HTR-8/SVneo (cell line): ENCODE measurements at places on chromosomes 5 and 9.

DNA sequence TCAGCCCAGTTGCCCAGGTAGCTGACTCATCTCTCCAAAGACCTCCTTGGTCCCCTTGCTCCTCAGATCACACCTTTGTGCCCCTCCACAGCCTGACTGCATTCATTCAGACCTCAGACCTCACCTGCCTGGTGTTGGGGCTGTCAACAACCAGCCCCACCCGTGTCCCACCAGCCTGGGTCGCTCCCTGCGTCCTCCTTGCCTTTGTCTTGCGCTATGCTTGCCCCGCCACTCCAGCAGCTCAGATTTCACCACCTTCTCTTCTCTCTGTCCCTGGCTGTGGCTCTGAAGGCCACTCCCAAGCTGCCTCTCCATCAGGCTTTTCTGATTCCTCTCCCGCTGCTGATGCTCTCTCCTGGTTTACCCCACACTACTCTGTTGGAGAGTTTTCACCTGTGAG lies 103.5 kb downstream of the MVB12B start:
- DNase-seq = no peak

DNA sequence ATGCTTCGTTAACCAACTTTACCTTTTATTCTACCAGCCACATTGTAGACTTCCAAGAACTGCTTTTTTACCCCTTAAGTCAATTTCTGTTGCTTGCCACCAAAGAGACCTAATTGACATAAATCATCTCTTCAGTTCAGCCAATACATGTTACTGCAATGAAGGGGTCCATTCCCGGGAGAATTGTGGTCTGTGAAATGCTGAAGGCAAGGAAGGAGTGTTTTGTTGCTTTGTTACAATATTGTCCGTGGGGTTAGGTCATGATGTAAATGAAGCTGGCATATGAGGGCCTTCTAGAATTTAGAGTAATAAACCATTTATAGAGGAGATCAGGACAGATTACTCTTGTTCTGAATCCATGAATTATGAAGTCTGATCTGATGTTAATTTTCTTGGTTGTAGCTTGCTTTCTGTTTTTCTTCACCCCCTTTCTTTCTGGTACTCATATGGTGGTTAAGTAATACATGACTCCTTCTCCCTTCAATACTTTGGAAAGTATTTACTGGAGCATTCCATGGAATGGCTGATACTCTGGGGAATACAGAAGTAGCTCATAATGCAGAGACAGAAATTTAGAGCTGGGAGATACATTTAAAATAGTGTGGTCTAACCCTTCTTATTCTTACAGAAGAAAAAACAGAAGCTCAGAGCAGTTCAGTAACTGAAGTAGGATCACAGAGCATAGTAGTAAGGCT lies 297.0 kb upstream of the CLINT1 start:
- no peak for DNase-seq

DNA sequence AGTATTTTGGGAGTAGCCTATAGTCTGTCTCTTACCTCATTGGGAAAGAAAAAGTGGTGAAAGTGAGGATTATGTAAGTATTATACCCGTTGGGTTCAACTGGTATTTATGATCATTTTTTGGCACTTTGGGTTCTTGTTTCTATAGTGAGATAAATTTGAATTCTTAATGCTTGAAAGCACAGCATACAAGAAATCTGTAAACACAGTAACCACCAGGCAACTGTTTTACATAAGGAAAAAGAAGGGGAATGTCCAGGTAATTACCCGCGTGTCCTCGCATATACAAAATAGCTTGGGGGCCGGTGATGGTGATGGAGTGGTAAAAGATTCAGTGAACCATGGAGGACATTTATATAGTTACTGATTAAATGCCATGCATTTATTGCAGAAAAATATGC lies 60.5 kb downstream of the BASP1 start:
- no peak for DNase-seq

DNA sequence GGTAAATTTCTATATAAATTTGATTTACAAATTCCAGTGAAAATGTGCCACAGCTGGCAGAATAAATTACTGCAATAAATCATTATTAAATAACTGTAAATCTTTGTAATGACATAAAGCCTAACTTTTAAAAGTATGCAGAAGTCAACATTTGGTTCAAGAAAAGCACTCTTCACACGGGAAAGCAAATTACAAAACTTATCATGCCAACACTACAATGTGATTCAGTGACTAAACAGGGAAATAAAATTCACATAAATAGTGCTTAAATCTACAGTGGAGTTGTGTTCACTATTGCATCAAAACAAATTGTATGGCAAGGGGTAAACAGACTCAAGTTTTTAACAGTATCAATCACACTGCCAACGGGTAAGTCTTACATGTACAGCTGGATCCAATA lies 117.2 kb downstream of the BNC2 start:
- DNase-seq = no peak

- DNase-seq = no peak
Measured at GRCh38 chr5:109485030-109485429, 75.3 kb upstream of the PJA2 start.

- DNase-seq = no peak
Measured at GRCh38 chr5:127061956-127062355, 11.3 kb downstream of the C5orf63 start.

GRCh38 chr5:14405706-14406553 lies 175.7 kb upstream of the OTULINL start:
- no peak for DNase-seq

DNA sequence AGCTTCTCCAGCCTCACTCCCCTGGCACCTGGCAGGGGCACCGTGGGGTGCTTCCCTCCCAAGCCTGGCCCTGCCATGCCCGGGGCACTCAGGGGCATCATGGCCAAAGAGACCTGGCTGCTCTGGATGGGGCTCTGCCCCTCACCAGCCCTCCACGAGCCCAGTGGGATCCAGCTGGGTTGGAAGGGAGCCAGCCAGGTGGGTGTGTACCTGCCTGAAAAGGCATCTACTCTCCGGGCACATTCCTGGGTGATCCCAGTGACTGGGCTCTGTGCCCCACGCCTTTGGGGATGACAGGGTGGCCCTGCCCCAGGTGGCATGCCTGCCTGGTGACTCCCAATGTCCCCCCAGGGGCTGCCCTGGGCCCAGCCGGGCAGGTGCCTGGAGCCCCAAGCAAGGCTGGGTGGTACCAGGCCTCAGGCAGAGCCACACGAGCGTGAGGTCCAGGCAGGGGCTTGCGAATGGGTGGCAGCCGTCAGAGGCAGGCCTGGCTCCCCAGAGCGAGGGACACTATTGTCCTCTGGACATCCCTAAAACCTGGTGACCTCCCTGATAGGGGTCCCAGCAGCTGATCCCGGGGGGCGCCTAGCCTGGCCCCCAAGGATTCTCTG lies 777 bp downstream of the GPSM1 start:
- DNase-seq = no peak

DNA sequence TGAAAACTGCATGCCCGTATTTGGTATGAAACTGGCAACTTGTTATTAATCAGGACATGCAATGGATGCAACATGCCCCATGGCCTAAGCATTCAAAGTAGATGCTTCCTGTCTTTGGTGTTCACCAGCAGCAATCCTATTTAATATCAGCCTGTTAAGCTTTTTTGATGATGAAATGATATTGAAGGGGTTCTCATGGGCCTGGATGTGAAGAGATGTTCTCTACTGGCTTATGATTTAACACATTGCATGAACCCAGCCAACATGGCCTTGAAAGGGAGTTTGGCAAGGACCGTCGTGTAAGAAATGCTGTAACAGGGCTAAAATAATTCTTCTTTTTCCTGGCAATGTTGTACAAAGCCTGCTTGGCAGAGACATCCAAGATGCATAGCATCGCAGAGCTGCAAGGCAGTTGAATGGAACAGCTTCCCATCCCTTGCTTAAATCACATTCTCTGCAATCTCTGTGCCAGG lies 111.2 kb downstream of the SMARCA2 start:
- DNase-seq = no peak

GRCh38 chr9:117682955-117683710 lies 21.1 kb upstream of the TLR4 start:
- no peak for DNase-seq

GRCh38 chr9:128383007-128383753 lies 12.0 kb downstream of the URM1 start:
- DNase-seq = no peak

- DNase-seq = no peak
Measured at GRCh38 chr9:16543686-16544085, 326.8 kb downstream of the BNC2 start.

DNA sequence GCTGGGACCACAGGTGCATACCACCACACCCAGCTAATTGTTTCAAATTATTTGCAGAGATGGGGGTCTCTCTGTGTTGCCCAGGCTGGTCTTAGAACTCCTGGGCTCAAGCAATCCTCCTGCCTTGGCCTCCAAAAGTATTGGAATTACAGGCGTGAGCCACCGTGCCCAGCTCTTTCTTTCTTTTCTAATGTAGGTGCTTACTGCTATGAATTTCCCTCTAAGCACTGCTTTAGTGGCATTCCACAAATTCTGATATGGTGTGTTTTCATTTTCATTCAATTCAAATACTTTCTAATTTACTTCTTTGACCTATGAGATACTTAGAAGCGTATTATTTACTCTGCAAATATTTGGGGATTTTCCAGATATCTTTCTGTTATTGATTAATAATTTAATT lies 14.9 kb downstream of the HMGXB3 start:
- no peak for DNase-seq

- peak; percentile 50 for DNase-seq
Measured at GRCh38 chr9:115672477-115673316, 480.9 kb upstream of the PAPPA start.

GRCh38 chr5:50767588-50767987 lies 101.2 kb downstream of the PARP8 start:
- DNase-seq = no peak

- DNase-seq = no peak
Measured at GRCh38 chr9:70883056-70883455, 238.4 kb downstream of the TRPM3 start.

- DNase-seq = no peak
Measured at GRCh38 chr5:101717721-101718120, 578.4 kb downstream of the SLCO4C1 start.

DNA sequence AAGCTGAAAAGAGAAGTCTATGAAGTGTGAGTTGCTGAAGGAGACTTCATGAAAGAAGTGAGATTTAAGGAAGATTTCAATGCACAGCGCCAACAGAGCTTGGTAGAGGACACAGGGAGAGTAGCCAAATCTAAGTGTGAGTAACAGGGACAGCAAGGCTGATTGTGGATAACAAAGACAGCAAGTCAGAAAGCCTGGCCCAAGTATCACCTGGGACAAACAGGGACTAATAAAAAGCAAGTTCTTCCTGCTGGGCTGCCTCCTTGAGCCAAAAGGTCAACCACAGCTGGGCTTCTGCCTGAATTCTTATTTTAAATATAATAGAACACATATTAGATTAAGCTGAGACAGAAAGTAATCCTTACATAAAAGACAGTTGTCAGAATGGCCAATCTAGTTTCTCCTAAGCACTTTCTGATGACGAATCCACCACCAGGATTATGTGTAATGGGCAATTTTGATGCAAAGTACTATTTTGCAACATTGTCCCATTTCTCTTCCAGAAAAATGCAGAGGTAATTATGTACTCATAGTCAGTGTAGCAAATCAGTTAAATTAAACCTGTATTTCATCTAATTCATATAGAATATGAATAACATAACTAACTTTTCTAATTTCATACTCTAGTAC lies 73.8 kb downstream of the MAPKAP1 start:
- DNase-seq = no peak

GRCh38 chr5:125100951-125101350 lies 354.5 kb upstream of the ZNF608 start:
- no peak for DNase-seq

DNA sequence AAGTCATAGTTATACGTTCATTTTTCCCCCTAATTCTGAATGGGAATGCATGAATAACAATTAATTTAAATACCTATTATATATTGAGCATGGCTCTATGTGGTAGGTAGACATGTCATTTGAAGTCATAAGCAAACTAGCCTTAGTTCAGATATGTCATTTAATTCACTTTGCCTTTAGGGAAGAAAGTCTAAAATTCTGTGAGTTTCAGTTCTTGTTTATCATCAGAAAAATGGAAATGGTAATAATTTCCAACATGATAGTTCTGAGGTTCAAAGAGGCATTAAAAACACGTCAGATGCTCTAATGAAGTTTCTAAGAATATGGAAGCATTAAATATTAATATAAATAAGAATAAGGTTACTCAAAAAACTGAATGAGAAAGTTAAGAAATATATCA lies 13.1 kb upstream of the ANXA1 start:
- no peak for DNase-seq

GRCh38 chr5:119220576-119221197 lies 135.1 kb upstream of the TNFAIP8 start:
- DNase-seq = no peak

DNA sequence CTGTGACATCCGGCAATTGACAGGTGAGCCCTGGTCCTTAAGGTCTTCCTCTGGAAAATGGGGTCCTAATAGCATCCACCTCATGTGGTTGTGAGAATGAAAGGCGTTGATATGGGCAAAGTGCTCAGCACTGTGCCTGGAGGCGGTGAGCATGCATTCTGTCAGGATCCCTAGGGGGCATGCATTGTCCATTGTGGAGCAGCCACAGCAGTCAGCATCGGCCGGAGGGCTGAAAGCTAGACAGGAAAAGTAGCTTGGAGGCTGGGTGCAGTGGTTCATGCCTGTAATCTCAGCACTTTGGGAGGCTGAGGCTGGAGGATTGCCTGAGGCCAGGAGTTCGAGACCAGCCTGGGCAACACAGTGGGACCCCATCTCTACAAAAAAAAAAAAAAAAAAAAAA lies 122.2 kb downstream of the LHX2 start:
- DNase-seq = no peak

DNA sequence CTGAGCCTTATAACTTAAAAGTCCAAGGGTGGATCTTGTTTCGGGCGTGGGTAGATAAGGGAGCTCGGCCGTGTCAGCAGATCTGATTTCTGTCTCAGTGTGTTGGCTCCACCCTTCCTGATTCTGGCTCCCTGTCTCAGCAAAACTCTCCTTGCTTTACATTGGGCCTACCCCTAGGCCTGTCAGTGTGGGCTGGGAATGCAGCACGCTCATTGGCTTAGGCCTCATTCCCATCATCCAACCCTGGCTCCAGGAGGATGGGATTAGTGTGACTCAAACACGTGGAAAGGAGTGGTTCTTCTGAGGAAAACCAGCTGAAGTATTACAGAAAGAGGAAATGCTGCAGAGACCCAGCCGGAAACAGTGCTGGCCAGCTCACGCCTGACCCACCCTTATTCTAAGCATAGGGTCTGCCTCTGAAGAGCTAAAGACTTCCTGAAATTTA lies 59.9 kb downstream of the ZFAND5 start:
- DNase-seq = no peak

- no peak for DNase-seq
Measured at GRCh38 chr5:127085796-127086195, 12.5 kb upstream of the C5orf63 start.
